ENCODE measurements at places on chromosomes 5 and 9. TPM values are rescaled to one million over a fixed set of nuclear protein-coding genes. Genes with fewer than 3 reads are reported as not detected.

Gene ZNF367
- total RNA-seq, result 2.0 TPM

Gene PCDHB3
- 0.84 TPM for total RNA-seq

DNA sequence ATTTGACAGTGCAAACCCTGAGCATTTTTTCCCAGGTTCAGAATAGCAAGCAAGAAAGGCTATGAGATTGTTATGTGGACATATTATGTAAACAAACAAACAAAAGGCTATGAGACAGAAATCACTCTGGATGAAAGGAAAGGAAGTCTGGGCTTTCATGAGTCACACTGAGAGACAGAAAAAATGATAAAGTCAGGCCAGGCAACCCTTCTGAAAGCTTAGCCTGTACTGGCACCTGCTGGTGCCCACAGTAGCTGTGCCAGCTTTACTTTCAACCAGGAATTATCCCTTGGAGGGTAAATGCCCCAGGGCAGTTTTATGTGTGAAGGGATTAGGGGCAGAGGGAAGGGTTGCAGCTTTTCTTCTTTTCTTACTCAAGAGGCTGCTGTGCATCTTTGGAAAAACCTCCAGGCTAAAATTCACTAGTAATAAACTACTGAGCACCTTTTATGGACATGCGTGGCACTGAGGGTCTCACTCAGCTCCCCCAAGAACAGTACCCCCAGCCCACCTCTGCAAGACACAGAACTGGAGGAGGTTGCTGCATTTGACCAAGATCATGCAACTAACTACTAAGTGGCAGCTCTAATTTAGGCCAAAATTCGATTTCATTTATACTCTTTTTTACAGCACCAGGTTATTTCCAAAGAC is 41.7 kb downstream of the ACTL7B start:
- peak; percentile 28 for DNase-seq

GRCh38 chr9:79387101-79387835 is 184.5 kb upstream of the TLE4 start:
- DNase-seq, result no peak

DNA sequence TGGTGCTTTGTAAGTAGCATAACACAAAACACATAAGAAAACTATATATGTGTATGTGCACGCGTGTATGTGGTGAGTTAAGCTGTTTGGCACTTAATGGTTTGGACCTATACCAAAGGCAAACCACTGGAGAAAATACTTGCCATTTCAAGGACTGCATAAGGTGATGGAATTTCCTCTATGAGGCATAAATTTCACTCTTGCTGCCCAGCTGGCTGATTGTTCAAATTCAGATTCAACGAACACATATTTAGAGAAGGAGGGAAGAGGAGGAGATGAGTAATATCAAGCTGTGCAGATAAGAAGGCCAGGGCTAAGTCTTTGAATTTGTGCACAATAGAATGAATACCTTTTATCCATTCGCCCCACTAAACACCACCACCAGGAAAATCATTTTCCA is 470.6 kb upstream of the MPDZ start:
- no peak for DNase-seq

- DNase-seq, result no peak
Measured at GRCh38 chr9:98775831-98776441, 20.4 kb downstream of the ANKS6 start.

- no peak for DNase-seq
Measured at GRCh38 chr5:65204966-65205365, 276.8 kb downstream of the ADAMTS6 start.

GRCh38 chr5:132364319-132364718 is 5.2 kb upstream of the SLC22A5 start:
- no peak for DNase-seq

Gene RNF224
- total RNA-seq, result 3.2 TPM

DNA sequence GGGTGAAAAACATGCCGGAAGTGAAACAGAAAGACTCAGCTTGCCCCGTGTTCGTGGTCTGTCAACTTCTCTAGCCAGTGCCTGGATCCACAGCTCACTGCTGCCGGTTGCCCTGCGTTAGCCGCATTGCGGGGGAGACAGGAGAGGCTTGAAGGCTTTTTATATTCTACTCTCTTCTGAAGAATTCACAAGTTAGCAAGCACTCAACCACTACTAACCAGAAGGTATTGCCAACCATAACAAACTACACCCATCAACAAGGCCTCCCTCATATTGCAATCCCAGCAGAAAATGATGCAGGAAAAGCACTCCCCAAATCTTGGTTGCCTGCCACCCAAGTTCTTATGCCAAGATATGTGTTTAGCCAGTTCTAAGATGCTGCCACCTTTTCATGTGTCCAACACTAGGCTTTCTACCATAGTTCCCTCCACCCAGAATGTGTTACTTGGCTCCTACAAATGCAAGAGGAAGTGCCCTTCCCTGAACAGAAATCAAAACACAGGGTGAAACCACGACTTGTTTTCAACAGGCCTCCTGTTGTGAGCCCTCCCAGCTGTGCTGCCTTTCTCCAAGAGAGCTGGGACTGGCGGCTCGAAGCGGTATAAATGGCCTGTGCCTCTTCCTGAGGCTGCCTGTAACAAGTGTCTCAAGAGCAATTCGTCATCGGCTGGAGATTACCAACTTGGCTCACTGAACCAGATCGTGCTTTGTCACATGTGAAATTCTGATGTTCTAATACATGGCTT is 129.0 kb downstream of the SNX18 start:
- peak; percentile 79 for DNase-seq

DNA sequence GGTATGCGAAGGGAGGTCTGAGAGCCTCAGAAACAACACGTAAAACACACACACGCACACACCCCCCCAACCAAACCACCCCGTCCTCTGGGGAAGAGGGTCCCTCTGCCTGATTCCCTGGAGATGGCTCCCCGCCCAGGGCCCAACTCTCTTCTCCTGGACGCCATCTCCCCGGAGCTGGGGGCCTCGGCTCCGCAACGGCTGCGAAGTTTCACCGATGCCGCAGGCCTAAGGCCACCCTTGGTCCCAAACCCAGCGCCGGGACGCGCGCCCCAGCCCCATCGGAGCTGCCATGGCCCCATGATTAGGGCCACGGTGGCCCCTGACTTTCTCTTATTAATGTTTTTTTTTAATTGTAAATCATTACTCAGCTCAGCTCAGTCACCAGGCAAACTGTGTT is 181.4 kb upstream of the TBCA start:
- no peak for DNase-seq

GRCh38 chr9:91660521-91660920 is 236.9 kb upstream of the NFIL3 start:
- DNase-seq, result no peak

DNA sequence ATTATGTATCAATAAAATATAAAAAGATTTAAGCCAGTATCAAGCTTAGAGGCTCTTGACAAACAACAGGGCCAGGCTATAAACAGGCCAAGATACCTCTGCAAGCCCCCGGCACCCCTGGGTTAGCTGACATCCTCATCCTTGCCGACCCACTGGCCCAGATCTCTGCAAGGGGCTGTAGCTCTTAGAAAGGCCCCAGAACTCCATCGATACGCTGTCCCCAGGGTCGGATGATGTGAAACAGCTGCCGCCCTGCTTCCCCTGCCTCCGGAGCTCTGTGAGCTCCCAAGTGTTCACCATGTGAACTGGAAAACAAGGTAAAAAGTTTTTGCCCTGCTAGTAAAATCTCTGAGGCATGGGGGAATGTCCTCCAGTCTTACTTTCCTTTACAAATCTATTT is 20.1 kb downstream of the SH3PXD2B start:
- DNase-seq, result no peak

GRCh38 chr5:34682926-34683623 is 26.9 kb downstream of the RAI14 start:
- DNase-seq, result no peak

DNA sequence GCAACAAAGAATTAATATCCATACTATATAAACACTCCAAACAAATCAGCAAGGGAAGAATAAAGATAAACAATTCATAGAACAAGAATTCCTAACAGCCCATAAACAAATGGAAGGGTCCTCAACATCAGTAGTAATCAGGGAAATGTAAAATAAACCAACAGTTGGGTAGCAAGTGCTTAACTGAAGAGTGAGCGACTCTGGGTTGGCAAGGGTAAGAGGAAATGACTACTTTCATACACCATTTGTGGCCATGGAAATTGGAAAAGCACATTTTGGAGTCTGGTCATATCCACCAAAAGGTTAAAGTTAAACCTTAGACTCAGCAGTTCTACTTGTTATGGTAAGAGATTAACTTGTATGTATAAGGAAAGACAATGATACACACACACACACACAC is 17.4 kb upstream of the RORB start:
- DNase-seq, result no peak

Gene PCDHA1
- total RNA-seq, result not detected

DNA sequence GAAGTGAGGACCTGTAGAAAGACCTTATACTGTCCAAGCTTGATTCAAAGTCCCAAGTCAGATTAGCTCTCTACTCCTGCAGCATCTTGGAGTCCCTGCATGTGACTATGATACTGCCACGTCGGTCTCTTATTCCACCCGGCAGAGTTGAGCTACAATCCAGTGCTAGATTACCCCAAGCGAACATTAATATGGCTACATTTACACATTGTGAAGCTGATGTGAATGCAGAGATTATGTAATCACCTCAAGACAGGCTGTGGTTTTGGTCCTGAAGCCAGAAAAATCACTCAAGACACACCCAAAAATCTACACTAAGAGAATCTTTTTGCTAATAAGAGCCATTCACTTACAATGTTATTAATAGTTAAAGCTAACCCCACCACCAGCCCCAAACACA is 116.7 kb downstream of the GNA14 start:
- DNase-seq, result no peak

Gene CER1
- total RNA-seq, result not detected

DNA sequence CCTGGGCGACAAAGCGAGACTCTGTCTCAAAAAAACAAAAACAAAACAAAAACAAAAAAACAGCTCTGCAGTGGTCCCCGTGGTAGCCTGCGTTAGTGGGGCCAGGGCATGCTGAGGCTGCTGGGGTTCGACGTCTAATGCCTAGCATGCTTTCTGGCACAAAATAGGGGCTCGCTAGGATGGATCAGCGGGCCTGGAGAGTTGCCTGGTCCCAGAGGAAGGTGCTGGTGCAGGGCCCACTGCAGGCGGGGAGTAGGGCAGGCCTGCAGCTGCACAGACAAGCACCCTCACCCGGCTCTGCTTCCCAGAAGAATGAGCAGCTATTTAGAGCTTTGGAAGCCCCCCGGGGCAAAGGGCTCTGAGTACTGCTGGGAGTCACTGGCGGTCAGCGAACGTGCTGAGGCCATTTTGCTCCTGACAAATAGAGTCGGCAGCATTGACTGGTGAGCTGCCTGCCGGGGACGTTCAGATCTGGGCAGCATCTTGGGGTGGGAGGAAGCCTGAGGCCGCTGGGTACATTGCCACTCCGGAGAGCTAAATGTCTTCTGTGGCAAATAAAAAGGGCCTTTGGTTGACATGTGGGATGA is 126.7 kb downstream of the OLFM1 start:
- no peak for DNase-seq

Gene IFNA21
- not detected for total RNA-seq

DNA sequence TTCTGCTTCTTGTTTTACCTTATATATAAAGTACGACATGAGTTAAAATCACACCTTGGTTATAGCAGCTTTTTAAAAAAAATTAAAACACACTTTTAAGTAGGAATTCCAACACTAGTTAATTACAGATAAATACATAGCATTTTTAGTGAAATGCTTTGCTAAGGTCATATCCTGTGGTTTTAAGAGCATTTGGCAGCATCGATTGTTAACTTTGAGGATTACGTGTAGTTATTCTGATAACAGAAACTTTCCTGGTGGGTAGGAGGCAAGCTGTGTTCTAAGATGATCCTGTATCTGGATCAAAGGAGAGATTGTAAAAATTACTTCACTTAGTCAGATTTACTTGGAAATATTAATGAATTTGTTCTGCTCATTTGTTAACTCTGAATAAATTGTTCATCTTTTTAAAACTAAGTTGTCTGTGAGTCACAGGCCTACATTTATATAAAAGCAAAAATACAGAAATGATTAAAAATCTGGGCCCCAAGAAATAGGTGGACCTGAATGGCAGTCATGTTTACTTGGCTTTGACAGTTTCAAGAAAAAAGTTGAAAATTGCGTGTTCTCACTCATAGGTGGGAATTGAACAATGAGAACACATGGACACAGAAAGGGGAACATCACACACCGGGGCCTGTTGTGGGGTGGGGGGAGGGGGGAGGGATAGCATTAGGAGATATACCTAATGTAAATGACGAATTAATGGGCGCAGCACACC is 58.3 kb downstream of the TRIO start:
- no peak for DNase-seq

DNA sequence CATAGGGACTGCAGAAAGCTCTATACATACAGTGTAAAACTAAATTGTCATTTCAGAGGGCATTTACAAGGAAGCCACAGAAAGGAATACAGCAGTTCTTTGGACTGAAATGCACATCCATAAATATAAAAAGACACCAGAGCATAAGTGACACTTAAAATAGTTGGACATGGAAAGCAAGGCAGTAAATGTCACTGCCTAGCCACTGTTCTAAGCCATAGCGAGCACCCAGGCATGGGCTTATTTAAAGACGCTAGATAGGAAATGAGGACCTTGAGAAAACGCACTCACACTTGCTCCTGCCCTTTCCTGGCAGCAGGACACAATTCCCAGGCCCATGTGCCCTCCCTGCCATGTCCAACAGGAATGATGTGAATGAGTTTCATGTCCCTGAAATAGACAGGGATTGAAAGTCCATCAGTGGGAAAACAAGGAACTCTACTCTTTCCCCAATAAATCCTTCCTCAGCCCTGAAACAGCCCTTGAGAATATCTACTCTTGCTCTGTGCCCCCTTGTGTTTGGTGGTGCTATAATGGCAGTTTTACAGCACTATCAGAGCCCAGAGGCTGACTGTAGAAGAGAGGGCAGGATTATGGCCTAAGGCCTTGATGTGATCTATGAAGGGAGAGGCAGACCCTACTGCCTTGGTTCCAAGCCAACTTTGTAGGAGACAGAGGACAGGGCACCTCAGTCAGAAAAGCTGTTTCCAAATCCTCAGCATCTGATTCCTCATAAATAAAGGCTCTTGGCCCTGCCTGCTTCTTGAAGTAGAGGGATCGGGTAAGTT is 182.9 kb downstream of the SAXO1 start:
- no peak for DNase-seq

Gene AJM1
- total RNA-seq, result 1.4 TPM
